ENCODE measurements at places on chromosomes 3 and 15.

DNA sequence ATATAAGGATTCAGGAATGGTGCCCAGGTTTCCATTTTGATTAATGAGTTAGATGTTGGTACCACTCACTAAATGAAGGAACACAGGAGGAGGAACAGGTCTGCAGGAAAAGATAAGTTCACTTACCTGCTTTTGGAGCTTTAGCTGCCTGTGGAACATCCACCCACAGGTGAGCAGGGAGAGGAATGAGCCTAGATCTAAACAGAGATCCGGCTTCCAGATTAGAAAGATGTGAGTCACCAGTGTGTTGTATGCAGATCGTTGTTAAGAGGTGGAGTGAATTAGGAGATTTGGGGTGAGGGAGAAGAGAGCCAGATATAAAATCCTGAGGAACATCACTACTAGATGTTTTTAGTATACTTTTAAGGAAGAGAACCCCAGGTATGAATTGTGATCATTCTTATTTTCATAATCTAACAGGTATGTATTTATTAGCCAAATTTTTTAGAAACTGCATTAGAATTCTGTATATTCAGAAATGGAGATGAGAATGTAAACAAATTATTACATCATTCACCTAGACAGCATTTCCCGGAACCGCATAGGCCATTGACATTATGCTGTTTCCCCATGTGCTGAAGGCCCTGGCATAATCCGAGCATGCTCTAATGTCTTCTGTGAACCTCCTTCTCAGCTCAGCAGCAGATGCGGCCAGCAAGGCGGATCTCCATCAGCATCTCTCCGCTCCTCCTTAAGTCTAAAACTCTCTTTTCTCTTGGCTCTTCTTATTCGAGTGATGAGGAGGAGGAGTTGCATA lies 118.2 kb downstream of the KLHL25 start:
- DNase-seq, result no peak

DNA sequence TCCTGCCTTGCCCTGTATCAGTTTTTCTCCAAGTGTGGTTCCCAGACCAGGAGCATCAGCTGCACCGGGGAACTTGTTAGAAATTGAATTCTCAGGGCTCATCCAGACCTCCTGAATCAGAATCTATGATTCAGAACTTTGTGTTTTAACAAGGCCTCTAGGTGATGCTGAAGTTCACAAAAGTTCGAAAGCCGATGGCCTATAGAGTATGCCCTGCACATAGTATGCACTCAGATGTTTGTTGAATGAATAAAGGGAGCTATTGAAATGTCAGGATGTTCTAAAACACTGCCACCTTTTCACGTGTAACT lies 664 bp upstream of the LARP6 start:
- no peak for DNase-seq

- DNase-seq, result no peak
These were observed 56.1 kb downstream of the BFSP2 start for GRCh38 chr3:133455960-133456359.

- no peak for DNase-seq
These were observed 76.9 kb upstream of the DNAJC19 start for GRCh38 chr3:181066143-181067087.

- no peak for DNase-seq
These were observed 187.8 kb downstream of the SHQ1 start for GRCh38 chr3:72660270-72661114.

- no peak for DNase-seq
These were observed 37.6 kb downstream of the PTPN23 start for GRCh38 chr3:47418167-47419082.

GRCh38 chr3:46380471-46381221 lies 9.9 kb downstream of the CCR5 start:
- DNase-seq, result no peak

DNA sequence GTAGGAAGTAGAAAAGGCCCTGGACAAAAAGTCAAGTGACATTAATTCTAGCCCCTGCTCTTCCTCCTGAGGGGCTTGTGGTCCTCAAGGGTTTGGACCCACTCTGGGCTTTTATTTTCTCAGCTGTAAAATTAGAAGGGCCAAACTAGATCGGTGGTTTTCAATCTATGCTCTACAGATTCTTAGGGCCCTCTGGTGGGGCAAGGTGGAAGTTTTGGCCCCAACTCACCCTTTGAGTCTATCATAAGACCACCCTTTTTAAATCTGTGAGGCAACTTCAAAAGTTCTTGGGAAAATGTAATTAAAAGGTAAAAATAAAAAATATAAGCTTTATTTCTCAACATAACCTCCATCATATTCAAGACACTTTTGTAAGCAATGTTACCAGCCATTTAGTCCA lies 25.6 kb upstream of the CFAP161 start:
- no peak for DNase-seq
